ENCODE measurements at places on chromosomes 2 and 18.

GRCh38 chr2:220336771-220337170 lies 709.3 kb downstream of the SLC4A3 start:
- DNase-seq: peak; percentile 68

GRCh38 chr2:45883603-45884000 lies 232.1 kb downstream of the PRKCE start:
- DNase-seq: no peak

GRCh38 chr2:161243905-161244304 lies 64.3 kb upstream of the PSMD14 start:
- DNase-seq: no peak

DNA sequence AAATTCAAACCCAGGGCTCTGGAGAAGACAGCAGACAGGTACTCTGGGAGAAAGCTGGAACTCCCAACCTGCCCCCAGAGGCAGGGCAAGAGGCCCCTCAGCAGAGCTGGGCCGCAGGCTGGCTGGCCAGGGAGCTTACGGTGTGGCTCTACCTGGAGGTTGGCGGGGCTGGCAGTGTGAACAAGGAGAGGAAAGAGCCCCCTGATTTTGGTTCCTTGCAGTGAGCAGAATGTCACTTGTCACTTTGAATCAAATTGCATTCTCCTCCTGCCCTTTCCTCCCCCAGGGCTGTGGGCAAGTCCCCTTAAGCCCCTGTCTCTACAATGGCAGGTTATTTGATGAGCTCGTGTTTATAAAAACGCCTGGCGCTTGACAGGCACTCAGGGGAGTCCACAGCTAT lies 32.6 kb downstream of the MYO7B start:
- no peak for DNase-seq

- peak; percentile 61 for DNase-seq
Observed at GRCh38 chr18:12744103-12744502, 41.3 kb downstream of the PSMG2 start.

DNA sequence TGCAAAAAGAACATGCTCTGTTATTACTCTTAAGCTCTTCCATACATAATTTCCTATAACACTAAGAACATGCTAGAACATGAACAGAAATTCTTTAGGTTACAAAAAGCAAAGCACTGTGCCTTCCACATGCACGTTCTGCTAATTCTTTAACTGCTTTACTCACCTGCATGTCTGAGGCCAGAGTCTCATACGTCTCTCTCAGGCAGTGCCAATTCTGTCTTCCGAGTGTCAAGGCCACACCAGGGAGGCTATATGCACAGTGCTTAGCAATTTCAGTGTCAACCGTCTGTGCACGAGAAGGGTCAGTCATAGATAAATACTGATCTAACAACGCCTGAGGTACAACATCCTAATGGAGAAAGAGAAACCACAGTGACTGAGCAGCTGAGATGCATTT lies 55.1 kb downstream of the PPP4R1 start:
- no peak for DNase-seq

GRCh38 chr2:75466708-75467311 lies 93.9 kb downstream of the EVA1A start:
- DNase-seq: peak; percentile 60

DNA sequence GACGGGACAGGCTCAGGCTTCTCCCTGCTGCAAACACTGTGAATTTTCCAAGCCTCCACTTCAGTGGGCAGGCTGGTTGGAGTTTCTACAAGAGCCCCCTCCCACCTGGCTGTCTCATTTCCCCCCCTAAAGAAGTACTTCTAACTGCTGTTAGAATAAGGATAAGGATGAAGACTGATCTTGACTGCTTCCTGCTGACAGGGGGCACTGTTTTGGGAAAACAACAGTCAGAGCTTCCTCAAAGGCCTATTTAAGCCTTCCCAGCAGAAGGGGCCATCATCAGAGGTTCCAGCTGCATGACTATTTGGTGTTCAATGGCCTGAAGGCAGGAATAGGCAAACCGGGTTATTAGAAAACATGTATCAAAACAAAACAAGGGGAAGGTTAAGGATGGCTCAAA lies 1162.8 kb downstream of the DSC3 start:
- DNase-seq: peak; percentile 1

- no peak for DNase-seq
Observed at GRCh38 chr2:150215041-150215440, 272.4 kb downstream of the RND3 start.

DNA sequence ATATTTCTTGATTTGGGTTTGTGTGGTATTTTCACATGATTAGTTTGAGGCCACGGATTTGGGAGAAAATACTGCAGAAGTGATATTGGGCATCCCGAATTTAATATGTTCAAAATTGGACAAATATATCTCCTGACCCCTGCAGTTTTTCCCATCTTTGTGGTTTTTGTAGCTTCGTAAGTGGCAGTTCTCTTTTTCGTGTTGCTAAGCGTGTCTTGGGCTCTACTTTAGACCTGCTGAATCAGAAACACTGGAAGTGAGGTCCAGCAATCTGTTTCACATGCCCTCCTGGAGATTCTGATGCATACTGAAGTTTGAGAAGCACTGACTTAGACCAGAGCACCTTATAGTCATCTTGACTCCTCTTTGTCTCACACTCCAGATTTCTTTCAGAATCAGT lies 98.3 kb downstream of the EPB41L5 start:
- no peak for DNase-seq

- peak; percentile 11 for DNase-seq
Observed at GRCh38 chr2:88638743-88639142, 11.5 kb upstream of the EIF2AK3 start.

- no peak for DNase-seq
Observed at GRCh38 chr2:47696478-47696831, 86.5 kb upstream of the MSH6 start.

- DNase-seq: peak; percentile 26
Observed at GRCh38 chr2:67997528-67997900, 65.3 kb downstream of the C1D start.

DNA sequence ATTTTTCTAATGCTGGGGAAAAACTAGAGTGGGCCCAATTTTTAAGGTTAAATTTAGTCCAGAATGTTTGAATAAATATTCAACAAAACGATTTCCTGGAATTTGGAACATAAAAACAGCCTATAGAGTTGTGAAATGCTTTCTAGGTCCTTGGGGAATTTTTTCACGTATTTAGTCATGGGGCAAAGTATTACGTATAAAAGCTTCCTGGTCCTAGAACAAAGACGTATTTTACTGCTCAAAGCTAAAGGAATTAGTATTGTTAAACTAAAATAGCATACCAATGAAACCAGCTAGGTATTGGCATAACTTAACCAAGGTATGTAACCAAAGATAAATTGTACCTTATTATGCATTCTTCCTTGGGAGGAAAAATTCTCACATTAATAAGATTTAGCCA lies 1.6 kb downstream of the SESTD1 start:
- peak; percentile 38 for DNase-seq

- DNase-seq: no peak
Observed at GRCh38 chr18:23593720-23594119, 7.4 kb upstream of the NPC1 start.

GRCh38 chr2:65382323-65382722 lies 50.1 kb downstream of the SPRED2 start:
- DNase-seq: no peak

DNA sequence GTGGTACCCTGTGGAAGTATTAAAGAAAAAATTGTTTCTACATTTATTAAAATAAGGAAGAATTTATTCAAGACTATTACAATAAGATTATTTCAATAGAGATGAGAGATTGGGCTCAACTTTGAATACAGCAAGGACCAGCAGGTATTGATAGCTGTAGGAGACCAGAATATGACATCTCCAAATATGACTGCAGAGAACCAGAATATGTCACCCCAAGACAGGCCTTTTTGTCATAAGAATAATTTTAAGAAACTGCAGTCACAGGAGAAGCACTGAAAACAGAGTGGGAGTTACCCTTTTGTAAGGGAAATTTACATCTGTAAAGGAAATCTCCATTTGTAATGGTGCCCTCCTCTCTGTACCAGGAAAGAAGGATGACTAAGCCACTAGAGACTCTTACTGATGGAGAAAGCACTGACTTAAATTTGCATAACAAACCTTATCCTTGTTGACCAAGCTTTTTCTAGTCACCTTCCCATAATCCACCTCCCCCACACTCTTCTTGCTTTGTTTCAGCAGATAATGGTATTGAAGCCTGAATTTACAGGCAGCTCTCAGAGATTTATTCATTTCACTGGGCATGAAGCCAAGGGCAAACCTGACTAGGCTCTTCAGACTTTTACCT lies 145.1 kb upstream of the RMP24 start:
- peak; percentile 2 for DNase-seq

- DNase-seq: peak; percentile 78
Observed at GRCh38 chr18:58887613-58887963, 22.9 kb downstream of the ZNF532 start.

DNA sequence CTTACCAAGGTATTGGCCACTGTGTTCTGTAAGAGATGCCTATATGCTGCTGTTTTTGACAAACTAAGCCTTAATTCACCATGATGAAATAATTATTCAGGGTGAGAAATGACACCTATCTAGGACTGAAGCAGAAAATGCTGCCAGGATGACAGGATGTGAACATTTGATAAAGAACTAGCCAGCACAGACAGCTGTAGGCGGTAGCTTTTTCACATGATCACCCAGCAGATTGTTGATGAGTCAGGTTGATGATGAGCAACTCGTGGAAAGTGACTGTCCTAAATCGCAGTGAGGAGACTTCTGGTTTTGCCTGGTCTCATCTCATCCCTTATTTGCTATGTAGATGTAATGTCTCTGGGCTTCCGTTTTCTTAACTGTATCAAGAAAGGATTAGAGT lies 144.1 kb downstream of the PRPF40A start:
- peak; percentile 84 for DNase-seq

DNA sequence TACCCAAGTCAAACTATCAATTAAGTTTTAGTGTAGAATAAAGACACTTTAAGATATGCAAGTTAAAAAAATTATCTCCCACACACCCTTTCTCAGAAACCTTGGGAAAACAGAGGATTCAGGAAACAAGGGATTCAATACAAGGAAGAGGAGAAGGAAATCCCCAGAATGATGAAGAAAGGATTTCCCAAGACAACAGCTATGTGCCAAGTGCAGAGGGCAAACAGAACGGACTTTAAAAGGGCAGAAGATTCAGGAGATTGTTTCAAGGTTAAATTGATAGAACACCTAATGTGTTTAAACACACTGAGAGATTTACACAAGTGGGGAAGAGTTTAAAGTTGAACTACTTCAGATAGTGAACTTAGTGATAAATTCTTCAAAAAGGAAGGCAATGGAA lies 71.5 kb upstream of the EPAS1 start:
- no peak for DNase-seq

DNA sequence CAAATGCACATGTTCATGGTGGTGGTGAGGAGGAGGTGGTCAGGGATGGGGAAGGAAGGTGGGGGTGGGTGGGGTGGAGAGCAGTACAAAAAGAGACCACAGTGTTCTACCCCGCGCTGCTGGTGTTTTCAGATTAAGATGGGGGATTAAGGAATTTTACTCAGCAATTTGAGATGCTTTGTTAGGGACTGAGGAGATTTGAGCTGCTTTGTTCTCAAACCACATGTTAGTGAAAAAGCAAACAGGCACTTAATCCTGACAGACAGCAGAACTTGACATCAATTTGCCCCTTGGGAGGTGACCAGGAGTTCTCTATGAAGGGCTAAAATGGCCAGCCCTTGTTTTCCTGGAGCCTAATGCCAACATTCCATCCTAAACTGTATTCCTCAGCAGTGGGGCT lies 244.5 kb downstream of the MEIS1 start:
- no peak for DNase-seq

GRCh38 chr18:48893608-48894600 lies 56.9 kb downstream of the SMAD7 start:
- no peak for DNase-seq

DNA sequence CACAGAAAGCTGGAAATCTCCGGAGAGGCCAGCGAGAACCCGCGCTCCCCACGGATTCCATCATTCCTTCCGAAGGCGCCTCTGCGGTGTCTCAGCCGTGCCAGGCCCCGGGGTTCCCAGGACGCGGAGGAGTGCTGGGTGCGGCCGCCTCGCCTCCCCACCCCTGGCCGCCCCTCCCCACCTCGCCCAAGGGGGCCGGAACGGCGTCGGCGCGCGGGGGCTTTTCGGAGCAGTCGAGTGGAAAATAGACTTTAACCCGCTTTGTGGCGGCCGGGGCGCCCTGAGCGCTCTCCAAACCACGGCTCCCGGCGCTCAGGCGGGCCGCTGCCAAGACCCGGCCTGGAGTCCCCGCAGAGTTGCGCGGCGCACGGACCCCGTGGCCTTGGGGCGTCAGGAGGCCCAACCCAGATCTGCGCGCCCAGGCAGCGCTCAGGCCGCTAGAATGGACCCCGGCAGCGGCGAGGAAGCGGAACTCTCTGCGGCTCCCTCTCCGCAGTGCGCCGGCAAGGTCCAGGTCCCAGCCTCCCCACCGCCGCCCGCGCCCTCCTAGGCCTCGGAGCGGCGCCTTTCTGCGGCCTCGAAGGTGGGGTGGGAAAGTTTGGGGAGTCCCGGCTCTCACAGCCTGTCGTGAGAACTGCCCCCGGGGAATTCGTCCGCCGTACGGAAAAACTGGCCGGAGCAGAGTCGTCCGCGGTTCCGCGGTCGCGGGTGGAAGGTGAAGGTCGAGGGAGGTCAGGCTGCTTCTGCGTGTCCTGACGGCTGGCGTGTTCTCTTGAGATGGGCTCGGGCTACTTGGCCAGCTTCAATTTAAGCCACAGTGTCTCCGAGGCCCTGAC lies 1.2 kb upstream of the EMX1 start:
- peak; percentile 72 for DNase-seq

- DNase-seq: no peak
Observed at GRCh38 chr2:4135765-4136164, 432.4 kb downstream of the DCDC2C start.

- peak; percentile 85 for DNase-seq
Observed at GRCh38 chr2:1613731-1614354, 130.5 kb downstream of the PXDN start.

- DNase-seq: no peak
Observed at GRCh38 chr2:86477349-86477748, 36.2 kb downstream of the KDM3A start.

- DNase-seq: no peak
Observed at GRCh38 chr2:99399063-99399462, 61.9 kb downstream of the EIF5B start.

GRCh38 chr2:123578016-123578415 lies 447.1 kb upstream of the CNTNAP5 start:
- DNase-seq: no peak

- no peak for DNase-seq
Observed at GRCh38 chr2:240278661-240279060, 138.2 kb upstream of the OTOS start.

- no peak for DNase-seq
Observed at GRCh38 chr18:59124370-59124704, 15.3 kb upstream of the SEC11C start.

DNA sequence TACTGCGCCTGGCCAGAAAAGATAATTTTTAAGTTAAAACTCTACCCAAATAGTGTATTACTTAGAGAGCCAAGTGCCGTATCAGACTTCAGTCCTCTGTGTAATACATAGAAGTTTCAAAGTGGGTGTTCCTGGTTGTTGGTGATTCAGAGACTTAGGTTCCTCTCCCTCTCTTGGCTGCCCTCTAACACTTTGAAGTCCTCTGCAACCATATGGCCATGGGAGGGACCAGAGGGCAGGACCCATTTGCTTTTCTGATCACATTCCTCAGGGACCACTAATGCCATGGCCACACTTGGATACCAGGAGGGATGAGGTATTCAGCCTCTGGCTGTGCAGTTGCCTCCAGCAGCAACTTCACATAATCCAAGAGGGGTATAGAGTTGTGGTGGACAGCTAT lies 131.5 kb downstream of the CAPN13 start:
- DNase-seq: no peak

- DNase-seq: peak; percentile 89
Observed at GRCh38 chr2:230847883-230848388, 16.8 kb upstream of the ITM2C start.

GRCh38 chr18:28030458-28030857 lies 146.5 kb downstream of the CDH2 start:
- no peak for DNase-seq

Measured in A673 (cell line).